CD8-positive, alpha-beta memory T cell (primary cell): ENCODE measurements at places on chromosomes 2 and 18. TPM values are rescaled to one million over a fixed set of nuclear protein-coding genes. Genes with fewer than 3 reads are reported as not detected.

GRCh38 chr2:102792568-102793208 is 30.9 kb downstream of the TMEM182 start:
- no peaks in the 10 kb centered on the region for H3K4me1 ChIP-seq
- DNase-seq: no peak
- no peak overlapping the region for H3K27ac ChIP-seq
- H3K36me3 ChIP-seq: no peaks in the 10 kb centered on the region
- no peak overlapping the region for H3K4me3 ChIP-seq

- DNase-seq: no peak
- no peak overlapping the region for H3K4me3 ChIP-seq
- no peaks in the 10 kb centered on the region for H3K27me3 ChIP-seq
- no peaks in the 10 kb centered on the region for H3K4me1 ChIP-seq
- H3K36me3 ChIP-seq: no peaks in the 10 kb centered on the region
Measured at GRCh38 chr2:45806563-45807358, 155.3 kb downstream of the PRKCE start.

- no peak overlapping the region for H3K4me3 ChIP-seq
- no peaks in the 10 kb centered on the region for H3K27me3 ChIP-seq
- no peak overlapping the region for H3K27ac ChIP-seq
- no peaks in the 10 kb centered on the region for H3K4me1 ChIP-seq
Measured at GRCh38 chr2:225274751-225275150, 124.8 kb upstream of the NYAP2 start.

DNA sequence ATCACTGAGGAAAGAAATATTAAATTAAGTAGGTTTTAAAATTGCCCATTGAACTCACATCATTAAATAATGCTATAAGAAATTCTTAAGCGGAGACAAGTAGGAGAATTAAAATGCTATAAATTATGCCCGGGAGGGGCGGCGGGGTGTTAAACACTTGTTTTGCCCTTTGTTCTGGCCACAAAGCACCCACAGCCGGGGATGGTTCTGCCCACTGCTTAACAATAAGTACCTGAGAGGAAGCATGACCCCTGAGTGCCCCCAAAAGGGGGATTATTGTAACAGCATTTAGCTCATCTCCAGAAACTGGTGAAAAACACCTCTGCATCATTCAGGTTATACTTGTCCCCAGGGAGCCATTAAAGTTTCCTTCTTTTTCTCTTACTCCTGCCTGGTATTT is 332.7 kb upstream of the POU3F3 start:
- H3K27ac ChIP-seq: no peak overlapping the region
- H3K4me3 ChIP-seq: no peak overlapping the region
- DNase-seq: no peak
- no peaks in the 10 kb centered on the region for H3K27me3 ChIP-seq
- H3K36me3 ChIP-seq: no peaks in the 10 kb centered on the region
- H3K4me1 ChIP-seq: no peaks in the 10 kb centered on the region

GRCh38 chr2:178479758-178480226 is 465 bp upstream of the PLEKHA3 start:
- DNase-seq: no peak
- H3K4me3 ChIP-seq: peak overlapping the region; percentile 72
- H3K27me3 ChIP-seq: no peaks in the 10 kb centered on the region
- H3K4me1 ChIP-seq: peaks cover 41% of the 10 kb centered on the region
- H3K36me3 ChIP-seq: no peaks in the 10 kb centered on the region

DNA sequence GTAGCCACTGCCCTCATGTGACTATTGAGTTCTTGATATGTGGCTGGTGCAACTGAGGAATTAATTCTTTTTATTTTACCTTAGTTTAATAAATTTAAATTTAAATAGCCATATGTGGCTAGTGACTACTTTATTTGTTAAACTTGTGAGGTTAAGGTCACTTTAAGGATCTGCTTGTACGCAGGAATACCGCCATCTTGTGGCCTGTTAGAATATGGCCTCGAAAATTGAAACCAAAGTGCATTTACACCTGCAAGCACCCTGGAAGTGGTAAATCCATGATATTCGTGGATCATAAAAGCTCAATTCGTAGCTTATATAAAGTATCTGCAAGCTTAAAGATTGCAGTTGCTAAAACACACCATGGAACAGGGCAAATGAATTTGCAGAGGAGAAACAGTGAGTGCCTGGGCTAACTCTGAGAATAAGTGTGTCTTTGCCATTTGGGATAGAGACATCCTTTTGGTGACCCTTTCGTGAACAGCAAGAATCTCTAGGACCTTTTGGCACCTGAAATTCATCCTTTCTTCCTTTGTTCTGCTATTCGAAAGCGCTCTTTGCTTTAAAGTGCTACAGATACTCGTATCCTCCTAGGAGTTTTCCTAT is 59.9 kb upstream of the REG3A start:
- H3K27ac ChIP-seq: no peak overlapping the region
- no peaks in the 10 kb centered on the region for H3K36me3 ChIP-seq
- no peaks in the 10 kb centered on the region for H3K4me1 ChIP-seq
- H3K4me3 ChIP-seq: no peak overlapping the region
- H3K27me3 ChIP-seq: no peaks in the 10 kb centered on the region

DNA sequence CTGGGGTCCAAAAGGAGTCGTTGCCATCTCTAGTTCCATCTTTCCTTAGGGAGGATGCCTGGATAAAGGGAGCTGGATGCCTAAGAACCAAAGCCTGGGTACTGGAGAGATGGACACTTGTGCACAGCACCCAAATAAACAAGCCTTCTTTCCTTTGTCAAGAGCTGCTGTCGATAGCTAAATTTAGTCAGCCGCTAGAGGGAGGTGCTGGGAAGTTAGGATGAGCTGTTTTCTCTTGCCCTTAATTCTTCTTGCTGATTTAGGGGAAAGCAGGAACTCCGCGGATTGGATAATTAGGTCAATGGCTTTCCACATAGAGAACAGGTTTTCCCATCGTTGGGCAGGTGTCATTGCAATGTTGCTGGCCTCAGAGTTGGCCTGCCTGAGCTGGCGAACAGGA is 30.9 kb upstream of the SERPINB12 start:
- H3K4me1 ChIP-seq: no peaks in the 10 kb centered on the region
- DNase-seq: no peak
- no peak overlapping the region for H3K4me3 ChIP-seq
- H3K27ac ChIP-seq: no peak overlapping the region
- H3K36me3 ChIP-seq: no peaks in the 10 kb centered on the region

DNA sequence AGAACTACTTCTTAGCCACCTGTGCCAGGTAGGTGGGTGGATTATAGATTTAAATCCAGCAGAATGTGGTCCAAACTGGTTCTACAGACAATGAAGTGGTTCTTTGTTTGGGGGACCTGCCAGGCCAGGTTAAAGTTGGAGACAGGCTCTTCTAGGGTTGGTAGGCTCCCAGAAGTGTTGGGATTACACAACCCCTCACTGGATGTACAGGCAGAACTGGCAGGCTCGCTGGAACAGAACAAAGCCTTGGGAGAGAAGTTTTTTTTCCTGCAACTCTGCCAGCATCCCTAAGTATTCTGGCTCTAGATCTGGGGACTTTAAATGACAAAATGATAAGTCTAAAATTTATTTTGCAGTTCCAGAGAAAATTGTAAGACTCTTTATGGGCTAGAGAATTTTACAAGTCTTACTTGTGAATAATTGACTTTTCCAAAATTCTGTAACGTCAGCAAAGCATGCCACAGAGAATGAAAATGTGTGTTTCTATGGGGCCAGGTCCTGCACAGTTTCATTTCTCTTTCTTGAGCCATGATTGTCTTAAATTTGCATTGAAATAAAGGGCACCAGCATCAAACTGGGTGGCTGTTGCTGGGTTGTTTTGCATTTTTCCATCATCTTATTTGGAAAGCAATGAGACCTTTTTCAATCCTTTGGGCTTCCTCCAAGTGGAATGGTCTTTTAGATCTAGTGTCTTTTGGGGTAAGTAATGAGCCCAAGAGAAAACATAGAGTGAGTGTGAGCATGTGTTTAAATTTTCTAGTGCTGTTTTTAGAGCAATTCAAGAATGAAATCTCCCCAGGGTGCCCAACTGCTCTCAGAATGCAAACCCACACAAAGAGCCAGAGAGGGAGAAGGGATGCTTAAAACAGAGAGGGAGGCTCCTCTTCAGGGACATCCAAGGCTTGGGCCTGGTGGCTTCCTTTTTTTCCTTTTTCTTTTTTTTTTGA is 32.4 kb upstream of the ATL2 start:
- no peaks in the 10 kb centered on the region for H3K4me1 ChIP-seq
- no peaks in the 10 kb centered on the region for H3K27me3 ChIP-seq
- no peak for DNase-seq

- DNase-seq: no peak
- H3K4me3 ChIP-seq: no peak overlapping the region
- no peaks in the 10 kb centered on the region for H3K27me3 ChIP-seq
- no peaks in the 10 kb centered on the region for H3K4me1 ChIP-seq
Measured at GRCh38 chr18:30465096-30465495, 577.4 kb downstream of the DSC3 start.

DNA sequence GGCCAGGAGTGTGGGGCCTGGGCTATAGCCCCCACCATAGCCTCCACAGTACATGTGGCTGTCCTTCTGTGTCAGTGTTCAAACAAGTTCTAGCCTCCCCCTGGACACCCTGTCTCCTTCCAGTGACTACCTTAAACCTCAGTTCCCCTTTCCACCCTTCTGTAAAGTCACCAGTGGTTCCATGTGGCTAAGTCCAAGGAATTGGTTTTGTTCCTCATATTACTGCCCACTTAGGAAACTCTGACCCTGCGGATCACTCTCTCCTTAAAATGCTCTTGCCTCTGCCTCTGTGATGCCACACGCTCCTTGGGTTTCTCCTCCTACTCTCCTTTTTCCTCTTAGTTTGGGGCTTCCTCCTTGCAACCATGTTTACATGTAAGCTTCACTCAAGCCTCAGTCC is 27.8 kb upstream of the REL start:
- no peaks in the 10 kb centered on the region for H3K27me3 ChIP-seq
- H3K27ac ChIP-seq: no peak overlapping the region
- no peak overlapping the region for H3K4me3 ChIP-seq
- no peak for DNase-seq

GRCh38 chr2:134692499-134692898 is 26.3 kb downstream of the TMEM163 start:
- H3K27me3 ChIP-seq: no peaks in the 10 kb centered on the region
- H3K4me3 ChIP-seq: no peak overlapping the region
- no peak for DNase-seq
- H3K27ac ChIP-seq: no peak overlapping the region
- no peaks in the 10 kb centered on the region for H3K36me3 ChIP-seq

DNA sequence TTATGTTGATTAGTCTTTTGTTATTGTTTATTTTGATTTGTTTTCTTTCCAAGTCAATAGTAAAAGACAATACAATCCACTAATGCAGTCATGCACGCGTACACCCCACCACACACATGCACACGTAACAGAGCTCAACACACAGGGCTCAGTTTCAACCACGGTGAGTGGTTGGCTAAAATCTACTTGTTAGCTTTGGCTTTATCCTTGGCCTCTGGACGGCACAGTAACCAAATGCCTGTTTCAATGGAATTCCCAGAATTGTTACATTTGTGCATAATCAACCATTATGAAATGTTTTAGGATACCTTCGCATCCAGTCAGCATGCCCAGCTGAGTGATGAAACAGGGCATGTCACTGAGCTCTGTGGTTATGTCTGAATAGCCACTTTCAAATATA is 53.2 kb downstream of the NYAP2 start:
- no peaks in the 10 kb centered on the region for H3K36me3 ChIP-seq
- H3K4me3 ChIP-seq: no peak overlapping the region
- H3K27ac ChIP-seq: no peak overlapping the region

GRCh38 chr2:88168386-88168785 is 1.8 kb upstream of the THNSL2 start:
- no peaks in the 10 kb centered on the region for H3K4me1 ChIP-seq
- no peak overlapping the region for H3K27ac ChIP-seq
- no peak for DNase-seq
- no peaks in the 10 kb centered on the region for H3K27me3 ChIP-seq

DNA sequence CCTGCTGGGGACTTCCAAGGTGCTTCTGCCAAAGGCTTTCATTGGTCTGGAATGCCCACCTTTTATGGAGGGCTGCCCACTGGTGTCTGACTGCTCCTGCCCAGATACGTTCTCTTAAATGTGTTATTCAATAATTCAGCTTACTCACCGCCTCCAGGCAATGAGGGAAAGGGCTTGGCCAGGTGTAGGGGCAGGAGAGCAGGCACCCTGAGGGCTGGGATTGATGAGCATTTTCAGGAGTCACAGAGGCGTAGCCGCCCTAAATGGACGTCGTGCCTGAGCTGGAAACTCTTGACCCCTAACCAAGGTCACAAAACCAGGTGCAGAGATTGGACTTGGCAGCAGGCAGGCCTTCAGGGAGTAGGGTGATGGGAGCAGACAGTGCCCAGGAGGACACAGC is 26.8 kb downstream of the MAL start:
- no peak overlapping the region for H3K27ac ChIP-seq
- H3K4me3 ChIP-seq: no peak overlapping the region
- peaks cover 63% of the 10 kb centered on the region for H3K4me1 ChIP-seq

DNA sequence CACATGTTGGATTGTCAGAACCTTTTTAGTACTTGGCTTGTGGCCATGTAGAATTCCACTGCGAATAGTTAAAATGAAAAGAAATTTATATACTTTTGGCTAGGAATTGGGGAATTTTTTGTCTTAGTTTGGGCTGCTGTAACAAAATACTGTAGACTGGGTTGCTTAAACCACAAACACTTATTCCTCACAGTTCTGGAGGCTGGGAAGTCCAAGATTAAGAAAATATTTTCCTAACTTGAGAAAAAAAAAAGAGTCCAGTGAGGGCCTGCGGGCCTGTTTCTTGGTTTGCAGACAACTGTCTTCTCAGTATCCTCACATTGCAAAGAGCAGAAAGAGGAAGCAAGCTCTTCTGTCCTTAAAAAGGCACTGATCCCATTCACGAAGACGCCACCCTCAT is 81.9 kb downstream of the CD226 start:
- H3K4me3 ChIP-seq: no peak overlapping the region
- no peaks in the 10 kb centered on the region for H3K4me1 ChIP-seq
- H3K27me3 ChIP-seq: no peaks in the 10 kb centered on the region

DNA sequence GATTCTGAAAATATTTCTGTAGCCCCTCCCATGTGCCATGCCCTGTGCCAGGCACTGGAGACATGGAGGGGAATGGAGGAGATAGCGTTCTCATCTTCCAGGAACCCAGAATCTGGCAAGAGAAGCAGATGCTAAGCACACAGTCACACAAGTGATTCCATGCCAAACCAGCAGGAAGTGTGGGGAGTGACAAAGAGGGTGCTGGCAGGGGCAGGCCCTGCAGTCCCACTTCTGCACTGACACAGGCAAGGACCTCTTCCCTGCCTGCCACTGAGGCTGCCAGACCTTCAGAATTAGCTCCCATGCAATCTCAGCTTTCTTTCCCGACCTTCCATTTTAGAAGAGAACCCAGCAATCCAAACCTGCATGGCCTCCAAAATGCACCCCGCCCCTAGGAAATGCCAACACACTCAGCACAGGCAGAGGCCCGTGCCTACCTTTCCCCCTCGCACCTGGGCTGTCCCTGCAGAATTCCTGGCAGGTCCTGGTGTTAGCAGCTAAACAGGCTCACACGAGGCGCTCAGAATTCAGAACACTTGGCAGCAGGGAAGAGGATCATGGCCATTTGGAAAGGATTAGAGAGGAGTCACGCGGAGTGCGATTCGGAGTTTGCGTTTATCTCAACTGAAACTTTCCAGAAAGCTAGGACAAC is 155.3 kb downstream of the MSH2 start:
- H3K27ac ChIP-seq: no peak overlapping the region
- no peaks in the 10 kb centered on the region for H3K36me3 ChIP-seq
- no peak for DNase-seq
- no peaks in the 10 kb centered on the region for H3K4me1 ChIP-seq

GRCh38 chr2:201500534-201500933 is 49.0 kb downstream of the STRADB start:
- H3K27ac ChIP-seq: no peak overlapping the region
- no peak for DNase-seq
- H3K27me3 ChIP-seq: no peaks in the 10 kb centered on the region

The LBX2 gene
- total RNA-seq: 0.38 TPM

The SIX3 gene
- total RNA-seq: not detected

The WNT10A gene
- total RNA-seq: 1.5 TPM

The HOXD13 gene
- total RNA-seq: not detected

The ABCG8 gene
- not detected for total RNA-seq

The CKAP2L gene
- total RNA-seq: 19.6 TPM

The KLHL30 gene
- total RNA-seq: not detected

The BUB1 gene
- total RNA-seq: 46.9 TPM
